NCI-H2107 (cell line): ENCODE measurements at places on chromosomes 13 and 19.
A peak's percentile ranks its signal among the peaks of the same experiment; 100 is the strongest.

DNA sequence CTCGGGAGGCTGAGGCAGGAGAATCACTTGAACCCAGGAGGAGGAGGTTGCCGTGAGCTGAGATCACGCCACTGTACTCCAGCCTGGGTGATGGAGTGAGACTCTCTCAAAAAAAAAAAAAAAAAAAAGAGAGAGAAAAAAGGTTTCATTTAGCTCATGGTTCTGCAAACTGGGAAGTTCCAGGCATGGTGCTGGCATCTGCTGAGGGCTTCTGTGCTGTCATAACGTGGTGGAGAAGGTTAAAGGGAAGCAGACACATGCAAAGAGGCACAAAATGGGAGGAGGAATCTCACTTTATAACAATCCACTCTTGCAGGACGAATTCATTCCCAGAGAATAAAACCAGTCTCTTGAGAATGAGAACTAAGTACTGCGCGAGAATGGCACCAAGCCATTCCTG, 34.9 kb upstream of the SIAH3 start:
- DNase-seq, result no peak

DNA sequence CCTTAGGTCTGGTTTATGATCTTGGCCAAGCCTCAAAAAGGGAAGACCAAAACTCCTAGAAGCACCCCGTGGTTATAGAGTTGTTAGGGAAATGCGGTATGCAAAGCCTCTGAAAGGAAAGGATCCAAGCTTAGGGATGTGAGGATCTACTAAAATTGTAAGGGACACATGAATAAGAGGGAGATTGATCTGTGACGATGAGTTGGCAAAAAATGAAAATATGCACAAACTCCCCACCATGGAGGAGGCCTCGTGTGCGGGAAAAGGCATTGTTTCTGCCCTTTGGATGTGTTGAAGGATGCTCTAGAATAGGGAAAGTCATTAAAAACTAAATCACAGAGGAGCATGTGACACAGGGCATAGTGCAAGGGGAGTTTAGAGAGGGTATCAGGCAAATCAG, 88.7 kb upstream of the UBL3 start:
- no peak for DNase-seq

- peak; percentile 92 for DNase-seq
These were observed at the start of gene COLGALT1 for GRCh38 chr19:17555480-17555928. TSS of gene COLGALT1 (plus strand) at chr19:17555649. CDS start at chr19:17555714, 65 bp downstream.

DNA sequence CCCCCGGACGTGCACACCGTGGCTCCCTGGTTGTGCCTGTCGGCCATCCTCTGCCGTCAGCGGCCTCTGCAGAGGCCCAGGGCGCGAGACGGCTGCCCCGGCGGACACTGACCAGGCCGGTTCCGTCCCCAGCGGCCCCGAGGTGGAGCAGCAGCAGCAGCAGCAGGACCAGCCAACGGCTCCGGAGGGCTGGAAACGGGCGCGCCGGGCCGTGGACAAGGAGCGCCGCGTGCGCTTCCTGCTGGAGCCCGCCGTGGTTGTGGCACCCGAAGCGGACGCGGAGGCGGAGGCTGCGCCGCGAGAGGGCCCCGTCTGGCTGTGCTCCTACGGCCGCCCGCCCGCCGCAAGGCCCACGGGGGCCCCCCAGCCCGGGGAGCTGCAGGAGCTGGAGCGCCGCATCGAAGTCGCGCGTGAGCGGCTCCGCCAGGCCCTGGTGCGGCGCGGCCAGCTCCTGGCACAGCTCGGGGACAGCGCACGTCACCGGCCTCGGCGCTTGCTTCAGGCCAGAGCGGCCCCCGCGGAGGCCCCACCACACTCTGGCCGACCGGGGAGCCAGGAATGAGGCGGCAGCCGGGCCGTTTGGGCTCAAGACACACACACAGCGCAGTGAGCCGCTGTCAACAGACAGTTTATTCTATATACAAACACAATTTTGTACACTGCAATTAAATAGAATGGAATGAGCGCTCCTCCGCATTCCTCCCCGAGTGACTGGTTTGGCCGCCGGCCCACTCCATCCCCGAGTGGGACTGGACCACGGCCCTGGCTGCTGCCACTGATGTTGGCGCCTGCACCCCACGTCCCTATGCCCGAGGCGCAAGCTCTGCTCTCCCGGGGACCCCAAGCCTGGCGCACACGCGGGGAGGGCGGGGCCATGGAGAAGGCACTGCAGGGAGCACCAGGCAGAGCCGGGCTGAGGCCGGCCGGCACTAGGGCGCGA, 9.1 kb downstream of the GRIN3B start:
- no peak for DNase-seq

DNA sequence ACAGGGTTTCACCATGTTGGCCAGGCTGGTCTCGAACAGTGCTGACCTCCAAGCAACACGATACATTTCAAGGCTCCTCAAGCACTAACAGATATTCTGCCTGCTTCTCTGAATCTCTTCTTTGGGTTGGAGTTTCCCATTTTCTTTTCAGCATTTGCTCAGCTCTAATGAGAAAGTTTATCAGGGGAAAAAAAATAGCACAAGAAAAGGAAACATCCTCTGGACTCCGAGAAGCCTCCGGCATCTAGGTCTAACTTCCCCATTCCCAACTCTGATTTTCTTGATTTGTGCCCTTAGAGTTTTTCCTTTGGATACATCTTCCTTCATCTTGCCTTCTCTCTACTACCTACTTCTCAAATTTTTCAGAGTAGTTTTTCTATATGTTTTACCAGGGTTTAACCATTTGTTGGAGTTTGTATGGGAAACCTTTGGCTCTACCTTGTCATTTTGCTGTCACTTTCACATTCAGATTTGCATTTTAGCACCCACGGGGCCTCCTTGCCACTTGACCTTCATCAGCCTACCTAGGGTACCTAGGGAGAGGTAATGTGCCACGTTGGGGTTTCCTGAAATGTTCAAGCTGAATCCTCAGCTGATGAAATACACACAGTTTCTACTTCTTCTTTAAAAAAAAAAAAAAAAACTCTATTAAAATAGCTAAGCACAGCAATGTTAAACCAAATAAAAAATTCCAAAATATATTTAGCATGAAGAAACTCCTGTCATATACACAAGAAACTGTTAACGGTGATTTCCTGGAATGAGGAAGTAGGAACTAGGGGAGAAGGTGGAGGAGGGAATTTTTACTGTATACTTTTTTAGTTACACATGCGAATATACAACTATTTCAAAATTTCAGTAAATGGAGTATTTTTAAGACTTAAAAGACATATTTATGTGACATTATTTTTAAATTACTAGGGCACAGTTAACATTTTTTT, 5.1 kb upstream of the USP12 start:
- no peak for DNase-seq

DNA sequence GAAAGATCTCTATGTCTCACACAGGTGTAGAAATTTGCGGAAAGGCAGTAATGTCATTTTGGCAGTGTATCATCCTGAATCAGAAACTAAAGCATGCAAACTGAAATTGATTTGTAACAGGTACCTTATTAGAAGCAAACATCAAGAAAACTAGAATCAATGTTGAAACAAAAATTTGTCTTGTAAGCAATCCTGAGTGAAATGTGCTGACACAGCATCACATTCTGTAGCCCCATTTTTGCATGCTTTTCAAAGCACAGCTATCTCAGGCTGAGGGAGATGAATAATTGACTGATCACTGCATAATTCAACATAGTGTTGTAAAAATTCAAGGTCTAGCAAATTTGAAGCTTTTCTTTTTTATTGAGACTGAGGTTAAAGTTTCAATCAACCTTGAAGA, 539.7 kb downstream of the DACH1 start:
- no peak for DNase-seq

DNA sequence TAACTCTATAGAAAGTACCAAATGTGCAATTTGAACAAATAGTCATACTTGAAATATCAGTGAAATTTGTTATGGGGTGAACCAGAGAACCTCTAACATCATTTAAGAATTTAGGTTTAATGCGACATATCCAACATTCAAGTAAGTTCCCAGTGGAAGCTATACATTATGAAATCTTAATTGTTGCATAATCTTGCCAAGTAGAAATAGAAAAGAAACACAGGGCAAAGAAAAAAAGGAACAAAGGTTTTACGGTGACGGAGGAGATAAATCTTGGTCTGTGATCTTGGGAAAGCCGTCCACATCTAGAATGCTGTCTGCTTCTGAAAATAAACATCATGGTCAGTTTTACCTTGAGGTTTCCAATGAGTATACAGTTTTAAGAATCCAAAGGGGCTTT, 445.7 kb downstream of the RFC3 start:
- no peak for DNase-seq

GRCh38 chr13:110137680-110138009, 169.3 kb downstream of the COL4A1 start:
- DNase-seq, result no peak

DNA sequence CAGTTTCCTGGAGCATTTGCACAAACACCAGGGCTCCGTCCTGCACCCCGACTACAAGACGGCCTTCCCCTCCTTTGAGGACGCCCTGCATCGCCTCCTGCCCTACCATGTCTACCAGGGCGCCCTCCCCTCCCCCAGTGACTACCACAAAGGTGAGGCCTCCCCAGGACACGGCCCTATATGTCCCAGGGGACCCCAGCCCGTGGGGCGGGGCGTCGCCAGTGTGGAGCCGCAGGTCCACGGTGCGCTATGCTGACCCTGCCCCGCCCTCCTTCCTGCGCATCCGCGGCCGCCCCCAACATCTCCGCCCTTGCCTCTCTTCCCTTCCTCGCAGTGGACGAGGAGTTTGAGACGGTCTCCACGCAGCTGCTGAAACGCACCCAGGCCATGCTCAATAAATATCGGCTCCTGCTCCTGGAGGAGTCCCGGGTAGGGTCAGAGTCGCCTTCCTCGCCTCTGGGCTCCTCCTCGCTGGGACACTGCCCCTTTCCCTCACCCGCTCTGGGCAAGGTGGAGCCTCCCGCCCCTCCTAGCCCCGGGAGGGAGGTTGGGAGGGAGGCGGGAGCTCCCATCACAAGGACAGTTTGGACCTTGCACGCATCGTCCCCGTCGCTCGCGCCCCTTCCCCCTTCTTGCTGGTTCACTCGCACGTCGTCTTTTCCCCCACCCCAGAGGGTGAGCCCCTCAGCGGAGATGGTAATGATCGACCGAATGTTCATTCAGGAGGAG, 14.4 kb upstream of the EHD2 start:
- DNase-seq, result no peak

DNA sequence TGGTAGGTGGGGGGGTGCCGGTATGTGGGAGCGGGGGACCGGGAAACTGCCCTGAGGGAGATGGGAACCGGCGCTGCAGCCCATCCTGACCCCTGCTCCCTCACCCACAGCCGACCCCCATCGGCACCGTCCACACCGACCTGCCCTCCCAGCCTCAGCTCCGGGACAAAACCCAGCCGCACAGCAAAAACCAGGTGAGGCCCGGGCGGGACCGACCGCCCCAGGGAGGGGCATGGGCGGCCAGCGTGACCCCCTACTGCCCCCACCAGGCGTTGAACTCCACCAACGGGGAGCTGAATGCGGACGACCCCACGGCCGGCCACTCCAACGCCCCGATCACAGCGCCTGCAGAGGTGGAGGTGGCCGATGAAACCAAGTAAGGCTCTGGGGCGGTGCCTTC, 35.9 kb downstream of the BTBD2 start:
- DNase-seq, result no peak

DNA sequence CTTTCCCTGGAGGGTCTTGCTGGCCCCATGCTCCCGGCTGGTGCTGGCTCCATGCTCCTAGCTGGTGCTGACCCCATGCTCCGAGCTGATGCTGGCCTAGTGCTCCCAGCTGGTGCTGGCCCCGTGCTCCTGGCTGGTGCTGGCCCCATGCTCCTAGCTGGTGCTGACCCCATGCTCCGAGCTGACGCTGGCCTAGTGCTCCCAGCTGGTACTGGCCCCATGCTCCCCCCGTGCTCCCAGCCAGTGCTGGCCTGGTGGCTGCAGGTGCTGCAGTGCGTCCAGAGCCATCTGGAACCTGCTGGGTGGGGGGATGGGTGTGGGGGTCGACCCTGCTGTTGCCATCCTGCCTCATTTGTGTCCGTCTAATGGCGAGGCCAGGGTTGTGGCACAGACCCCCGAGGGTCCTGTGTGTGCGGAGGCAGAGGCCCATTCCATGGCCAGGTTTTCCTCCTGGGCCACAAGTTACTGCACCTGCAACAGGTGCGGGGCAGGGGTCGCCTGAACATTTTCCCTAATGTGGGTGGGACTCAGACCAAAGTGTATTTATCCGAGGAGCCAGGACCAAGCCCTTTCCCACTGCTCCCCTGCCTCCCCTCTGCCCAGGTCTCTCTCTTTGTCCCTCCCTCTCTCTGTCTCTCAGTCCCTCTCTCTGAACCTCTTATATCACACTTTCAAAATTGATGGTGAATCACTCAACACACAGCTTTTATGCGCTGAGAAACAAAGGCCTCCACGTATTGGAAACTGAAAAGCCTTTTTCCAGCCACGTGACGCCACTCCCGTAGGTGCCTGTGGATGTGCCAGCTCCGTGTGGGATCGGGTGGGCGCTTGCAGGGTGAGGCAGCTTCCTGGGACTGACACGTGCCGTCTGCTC, 45.1 kb downstream of the MCF2L start:
- no peak for DNase-seq

DNA sequence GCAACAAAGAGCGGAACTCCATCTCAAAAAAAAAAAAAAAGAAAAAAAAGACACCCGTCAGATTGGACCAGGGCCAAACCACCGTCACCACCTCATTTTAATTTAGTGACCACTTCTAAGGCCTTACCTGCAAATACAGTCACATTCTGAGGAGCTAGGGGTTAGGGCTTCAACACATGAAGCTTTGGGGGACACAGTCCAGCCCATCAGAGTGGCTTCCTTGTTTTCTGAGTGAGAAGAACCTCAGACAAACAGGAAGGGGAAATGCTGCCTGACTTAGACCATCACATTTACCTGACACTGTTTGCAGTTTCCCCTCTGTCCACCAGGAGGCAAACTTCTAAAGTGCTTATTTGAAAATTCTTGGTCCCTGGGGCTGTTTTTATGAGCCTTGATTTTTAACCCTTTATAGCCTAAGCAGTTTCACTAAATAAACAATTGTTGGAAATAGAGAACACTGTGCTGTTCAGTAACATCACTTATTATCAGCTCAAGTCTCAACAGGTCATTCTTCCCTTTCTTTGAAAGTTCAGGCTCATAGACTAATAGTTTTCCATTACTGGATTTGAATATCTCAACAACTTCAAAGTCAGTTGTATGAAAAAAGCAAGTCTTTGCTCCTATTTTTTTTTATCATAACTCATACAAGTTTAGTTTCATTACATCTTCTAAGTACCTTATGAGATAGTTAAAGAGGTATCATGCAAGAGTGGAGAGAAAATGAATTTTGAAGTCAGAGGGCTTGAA, 74.9 kb upstream of the WASF3 start:
- peak; percentile 22 for DNase-seq

- no peak for DNase-seq
These were observed 473 bp downstream of the TMIGD2 start for GRCh38 chr19:4301590-4302242.
